ENCODE measurements at places on chromosomes 12 and 14.

DNA sequence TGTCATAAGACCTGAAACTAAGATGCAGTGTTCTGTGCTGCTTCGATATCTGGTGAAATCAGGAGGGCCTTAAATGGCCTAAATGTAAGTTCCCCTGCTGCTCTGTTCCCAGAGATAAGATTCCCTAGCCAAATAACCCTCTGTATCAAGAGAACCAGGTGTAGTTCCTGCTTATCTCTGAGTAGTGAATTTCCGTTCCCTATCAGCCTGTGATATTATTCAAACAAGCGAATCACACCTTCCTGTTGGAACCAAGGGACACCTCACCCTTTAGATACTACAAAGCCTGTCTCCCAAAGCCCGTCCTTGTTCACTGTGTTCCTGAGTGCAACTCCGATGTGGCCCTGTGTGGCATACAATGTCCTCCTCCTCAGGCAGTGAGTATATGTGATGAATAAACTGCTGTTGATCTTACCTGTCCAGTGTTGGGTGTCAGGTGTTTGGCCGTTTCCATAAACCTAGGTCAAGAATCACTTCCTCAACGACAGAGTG lies 52.2 kb upstream of the COCH start:
- DNase-seq: no peak

GRCh38 chr14:62062645-62063044 lies 300.4 kb downstream of the SNAPC1 start:
- no peak for DNase-seq

GRCh38 chr12:3797531-3798048 lies 44.7 kb upstream of the CRACR2A start:
- DNase-seq: no peak

GRCh38 chr12:3730111-3730510 lies 22.8 kb downstream of the CRACR2A start:
- DNase-seq: no peak

DNA sequence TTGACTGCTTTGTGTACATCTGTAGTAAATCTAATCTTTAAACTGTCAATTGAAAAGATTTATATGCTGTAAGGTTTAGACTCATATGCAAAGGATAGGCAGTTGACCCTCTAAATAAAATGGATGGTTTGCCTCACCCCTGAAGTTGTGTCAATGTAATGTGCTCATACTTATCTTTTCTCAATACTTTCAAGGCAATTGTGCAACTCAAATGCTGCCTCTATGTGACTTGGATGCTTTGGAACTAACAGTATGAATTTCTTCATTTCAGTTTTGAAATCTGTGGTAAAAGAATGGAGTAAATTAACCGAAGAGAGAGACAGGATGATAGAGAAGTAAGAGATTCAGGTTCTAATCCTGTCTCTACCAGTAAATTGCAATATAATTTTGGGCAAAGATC lies 9.7 kb downstream of the PDE6H start:
- no peak for DNase-seq

DNA sequence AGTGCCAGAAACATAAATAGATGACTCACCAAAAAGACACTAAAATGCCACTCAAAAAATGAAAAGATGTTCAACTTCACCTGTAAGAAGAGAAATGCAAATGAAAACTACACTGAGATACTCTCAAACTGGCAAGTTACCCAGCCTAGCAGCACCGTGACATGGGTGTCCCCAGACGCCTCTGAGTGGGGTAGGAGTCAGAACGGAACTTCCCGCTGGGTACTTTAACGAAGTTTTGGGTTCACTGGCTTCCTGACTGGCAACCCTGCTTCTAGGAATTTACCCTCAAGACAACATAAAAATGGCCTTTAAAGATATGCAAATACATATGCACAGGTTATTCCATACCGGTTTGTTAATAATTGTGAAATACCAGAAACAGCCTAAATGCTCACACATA lies 52.6 kb downstream of the RIMBP2 start:
- DNase-seq: no peak
